ENCODE measurements at places on chromosomes 1 and 21. TPM values are rescaled to one million over a fixed set of nuclear protein-coding genes. Genes with fewer than 3 reads are reported as not detected.

- peak; percentile 77 for DNase-seq
These were observed 774 bp upstream of the DYRK1A start for GRCh38 chr21:37365517-37366481.

GRCh38 chr1:101407505-101408211 is 170.8 kb downstream of the S1PR1 start:
- DNase-seq, result no peak

DNA sequence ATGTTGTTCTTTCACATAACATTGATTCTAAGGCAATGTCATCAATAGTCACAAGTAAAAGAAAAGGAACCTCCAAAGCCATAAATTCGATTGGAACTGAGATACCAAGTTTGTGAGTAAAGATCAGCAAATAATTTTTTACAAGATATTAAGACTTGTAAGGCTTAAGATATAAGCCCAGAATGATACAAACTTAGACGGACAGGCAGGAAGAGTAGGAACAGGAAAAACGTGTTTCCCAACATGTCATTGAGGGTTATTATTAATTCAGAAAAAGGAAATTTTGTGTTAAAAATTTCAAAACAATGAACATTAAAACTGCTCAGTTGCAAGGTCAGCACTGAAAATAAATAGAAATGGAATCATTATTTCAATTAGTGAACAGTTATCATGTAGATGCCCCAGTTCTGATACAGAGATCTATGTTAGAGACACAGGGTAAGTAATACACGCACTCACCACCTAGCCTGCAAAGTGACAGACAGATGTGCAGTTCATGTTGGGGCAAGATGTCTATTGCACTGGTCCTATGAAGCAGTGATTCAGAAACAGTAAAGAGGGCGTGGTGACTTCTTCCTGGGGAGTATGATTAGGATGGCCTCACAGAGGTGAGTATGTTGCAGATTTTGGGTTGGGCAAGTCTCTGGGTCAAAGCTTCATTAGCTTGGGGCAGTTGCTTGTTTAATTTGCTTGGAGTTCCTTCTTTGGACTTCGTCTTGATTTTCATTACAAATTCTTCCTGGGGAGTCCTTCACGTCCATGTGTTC is 284.4 kb downstream of the SETD4 start:
- DNase-seq, result no peak

CHODL gene
- 89.6 TPM for polyA plus RNA-seq

DNA sequence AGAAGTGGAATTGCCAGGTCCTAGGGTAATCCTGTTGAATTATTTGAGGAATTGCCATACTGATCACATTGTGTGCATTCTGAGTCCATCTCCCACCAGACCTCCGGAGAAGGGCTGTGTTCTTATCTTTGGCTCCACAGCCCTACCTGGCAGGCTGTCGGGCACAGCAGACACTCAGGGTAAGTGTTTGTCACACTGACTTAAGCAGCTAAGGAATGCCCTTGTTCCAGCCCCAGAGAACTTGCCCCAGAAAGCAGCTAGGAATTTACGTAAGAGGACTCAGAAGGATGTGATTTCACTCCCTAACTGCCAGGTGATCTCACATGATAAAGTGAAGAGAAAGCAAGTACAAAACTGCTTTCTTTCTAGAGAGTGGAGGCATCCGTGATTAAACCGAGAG is 21.0 kb downstream of the VASH2 start:
- DNase-seq, result no peak

HSD3B1 gene
- polyA plus RNA-seq, result not detected

CFHR2 gene
- polyA plus RNA-seq, result not detected

LMOD1 gene
- 46.6 TPM for polyA plus RNA-seq

DNA sequence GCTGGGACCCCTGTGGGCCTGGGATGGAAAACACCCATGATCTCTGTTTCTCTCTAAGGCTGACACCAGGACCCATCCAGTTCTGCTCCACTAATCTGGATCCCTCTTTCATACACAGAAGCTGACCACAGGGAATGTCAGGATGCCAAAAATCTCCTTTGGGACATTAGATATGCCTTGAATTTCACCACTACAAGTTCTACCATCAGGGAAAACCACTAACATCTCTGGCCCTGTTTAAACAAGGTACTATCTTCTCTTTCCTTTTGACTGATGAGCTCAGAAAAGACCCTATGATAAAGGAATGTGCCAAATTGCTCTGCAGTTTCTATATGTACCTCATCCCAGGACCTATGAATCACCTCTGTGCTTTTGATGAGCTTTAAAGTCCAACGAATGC is 10.2 kb upstream of the PLXNA2 start:
- DNase-seq, result no peak
